ENCODE measurements at places on chromosomes 12 and 14.

DNA sequence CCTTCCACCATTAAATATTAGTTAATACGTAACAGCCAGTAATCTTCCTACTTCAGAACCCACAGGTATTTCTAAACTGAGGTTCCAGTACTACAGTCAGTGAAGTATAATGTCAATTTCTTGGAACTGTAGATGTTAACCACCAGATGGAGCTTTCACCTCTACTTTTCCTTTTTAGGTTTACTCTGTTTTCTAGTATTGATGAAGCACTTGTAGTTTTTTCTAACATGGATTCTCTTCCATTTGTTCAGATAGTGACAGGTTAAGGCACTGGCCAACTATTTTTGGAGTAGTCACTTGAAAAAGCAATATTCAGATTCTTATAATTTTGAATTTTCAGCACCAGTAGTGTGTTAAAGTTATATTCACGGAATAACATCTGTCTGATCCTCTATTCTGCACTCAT, 4.6 kb upstream of the SEC23A start:
- peak; percentile 28 for DNase-seq

DNA sequence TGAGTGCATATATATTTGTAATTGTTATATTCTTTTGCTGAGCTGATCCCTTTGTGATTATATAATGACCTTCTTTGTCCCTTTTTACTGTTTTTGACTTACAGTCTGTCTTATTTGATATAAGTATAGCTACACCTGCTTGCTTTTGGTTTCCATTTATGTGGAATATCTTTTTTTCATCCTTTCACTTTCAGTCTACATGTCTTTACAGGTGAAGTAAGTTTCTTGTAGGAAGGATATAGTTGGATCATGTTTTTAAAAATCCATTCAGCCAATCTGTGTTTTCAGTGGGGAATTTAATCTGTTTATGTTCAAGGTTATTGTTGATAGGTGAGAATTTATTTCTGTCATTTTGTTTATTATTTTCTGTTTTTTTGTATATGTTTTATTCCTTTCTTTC, 12.1 kb downstream of the GZMH start:
- no peak for DNase-seq

GRCh38 chr14:32779840-32780239, 158.8 kb upstream of the NPAS3 start:
- DNase-seq, result no peak

GRCh38 chr12:89051065-89051677, 301.1 kb downstream of the DUSP6 start:
- DNase-seq, result peak; percentile 5

- no peak for DNase-seq
Observed at GRCh38 chr14:105530285-105531087, 4.1 kb downstream of the TMEM121 start.
